ENCODE measurements at places on chromosomes 3 and 15.

DNA sequence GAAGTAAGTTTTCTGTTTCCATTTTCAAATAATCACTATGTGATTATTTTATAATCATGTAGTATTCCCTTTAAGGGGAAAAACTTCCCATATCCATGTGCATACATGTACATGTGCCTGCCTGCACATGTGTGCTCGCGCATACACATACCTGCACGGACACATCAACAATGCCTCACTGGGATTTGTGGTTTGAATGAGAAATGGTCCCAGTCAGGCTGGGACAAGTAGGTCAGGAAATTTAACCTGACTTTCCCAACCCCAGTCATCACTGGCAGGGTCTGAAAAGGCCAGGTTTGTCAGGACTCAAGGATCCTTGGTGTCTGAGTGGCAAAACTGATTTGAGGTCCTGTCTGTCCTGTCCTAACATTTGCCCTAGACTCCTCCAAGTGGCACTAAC lies 109.3 kb upstream of the MRPS22 start:
- DNase-seq, result no peak

- DNase-seq, result peak; percentile 17
Measured at GRCh38 chr15:41017066-41017735, 63.9 kb downstream of the CHAC1 start.

GRCh38 chr3:102415553-102415952 lies 19.3 kb upstream of the ZPLD1 start:
- DNase-seq, result no peak

DNA sequence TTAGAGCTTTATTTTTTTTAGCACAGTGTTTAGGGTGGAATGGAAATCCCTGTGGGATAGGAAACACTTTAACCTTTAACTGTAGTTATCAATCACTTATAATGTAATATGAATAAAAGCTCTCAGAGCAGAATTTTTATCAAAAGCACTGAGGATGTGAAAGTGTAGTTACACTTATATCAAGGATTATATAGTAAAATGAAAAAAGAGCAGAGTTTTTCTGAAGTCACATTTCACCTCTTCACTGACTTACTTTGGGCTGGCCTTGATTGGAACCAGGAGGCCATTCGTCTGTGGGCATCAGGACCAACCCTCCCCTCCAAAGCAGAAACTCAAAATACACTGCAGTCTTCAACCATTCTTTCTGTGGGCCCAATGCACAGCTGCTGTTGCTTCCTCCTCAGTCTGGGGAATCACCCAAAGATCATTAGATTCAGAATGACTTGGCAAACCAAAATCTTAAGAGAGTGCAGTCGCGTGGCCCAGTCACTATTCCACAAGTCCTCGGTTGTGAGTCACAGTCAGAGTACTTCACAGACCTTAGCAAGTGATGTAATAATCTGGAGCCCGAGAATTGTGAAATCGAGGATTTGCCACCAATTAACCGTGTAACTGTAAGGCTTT lies 132.6 kb upstream of the COL8A1 start:
- DNase-seq, result peak; percentile 96

- peak; percentile 98 for DNase-seq
Measured at GRCh38 chr3:133943639-133944141, 48.0 kb upstream of the RAB6B start.

DNA sequence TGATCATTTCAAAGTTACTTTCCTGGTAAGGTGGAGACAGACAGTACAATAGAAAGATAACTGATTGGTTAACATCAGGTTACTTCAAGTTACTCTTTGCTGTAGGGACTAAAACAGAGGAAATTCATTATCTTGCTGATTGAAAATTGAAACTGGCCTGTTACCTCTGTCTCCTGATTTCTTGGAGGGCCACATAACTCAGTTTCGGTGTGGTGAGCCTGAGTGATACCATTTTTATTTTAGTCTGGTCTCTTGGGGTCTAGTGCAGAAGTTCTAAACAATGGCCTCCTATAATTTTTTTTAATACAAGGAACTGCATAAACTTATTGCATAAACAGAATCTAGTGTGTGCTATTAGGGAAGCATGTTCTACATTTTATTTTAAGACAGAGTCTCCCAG lies 1.2 kb upstream of the ICE2 start:
- DNase-seq, result no peak

DNA sequence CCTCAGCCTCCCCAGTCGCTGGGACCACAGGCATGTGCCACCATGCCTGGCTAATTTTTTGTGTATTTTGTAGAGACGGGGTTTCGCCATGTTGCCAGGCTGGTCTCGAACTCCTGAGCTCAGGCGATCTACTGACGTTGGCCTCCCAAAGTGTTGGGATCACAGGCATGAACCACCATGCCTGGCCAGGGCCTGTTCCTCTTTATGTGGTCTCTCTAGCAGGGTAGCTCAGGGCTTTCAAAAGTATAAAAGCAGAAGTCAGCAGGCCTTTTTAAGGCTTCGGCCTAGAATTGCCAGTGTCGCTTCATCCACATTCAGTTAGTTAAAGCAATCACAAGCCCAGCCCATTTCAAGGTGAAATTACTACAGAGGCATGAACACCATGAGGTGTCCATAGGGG lies 7.6 kb downstream of the VHL start:
- no peak for DNase-seq

- DNase-seq, result no peak
Measured at GRCh38 chr15:77810130-77810571, 177.4 kb upstream of the LINGO1 start.

GRCh38 chr3:133934996-133935842 lies 39.5 kb upstream of the RAB6B start:
- DNase-seq, result no peak

DNA sequence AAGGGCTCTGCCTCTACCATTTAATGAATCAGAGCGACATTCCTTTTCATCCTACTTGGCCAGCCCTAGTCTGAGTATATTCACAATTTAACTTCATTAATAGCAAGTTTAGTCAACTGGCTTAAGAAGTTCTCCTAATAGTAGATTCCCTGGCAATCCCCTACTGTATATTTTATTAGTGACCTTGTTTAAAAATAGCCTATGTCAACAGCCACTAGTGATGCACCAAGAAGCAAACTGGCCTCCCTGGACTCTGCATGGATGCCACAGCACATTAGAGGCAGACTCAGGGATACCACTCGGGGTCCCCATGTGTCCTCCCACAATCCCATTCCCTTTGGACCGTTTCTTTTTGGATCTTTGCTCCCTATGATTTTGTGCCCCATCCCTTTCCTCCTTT lies 83.6 kb downstream of the THSD4 start:
- DNase-seq, result peak; percentile 32

GRCh38 chr15:78768096-78768495 lies 43.2 kb downstream of the ADAMTS7 start:
- no peak for DNase-seq

- no peak for DNase-seq
Measured at GRCh38 chr3:47404955-47405790, 24.4 kb downstream of the PTPN23 start.

GRCh38 chr15:29736012-29736743 lies 86.1 kb downstream of the TJP1 start:
- no peak for DNase-seq

GRCh38 chr15:63504979-63505841 lies 817 bp downstream of the USP3 start:
- peak; percentile 51 for DNase-seq

DNA sequence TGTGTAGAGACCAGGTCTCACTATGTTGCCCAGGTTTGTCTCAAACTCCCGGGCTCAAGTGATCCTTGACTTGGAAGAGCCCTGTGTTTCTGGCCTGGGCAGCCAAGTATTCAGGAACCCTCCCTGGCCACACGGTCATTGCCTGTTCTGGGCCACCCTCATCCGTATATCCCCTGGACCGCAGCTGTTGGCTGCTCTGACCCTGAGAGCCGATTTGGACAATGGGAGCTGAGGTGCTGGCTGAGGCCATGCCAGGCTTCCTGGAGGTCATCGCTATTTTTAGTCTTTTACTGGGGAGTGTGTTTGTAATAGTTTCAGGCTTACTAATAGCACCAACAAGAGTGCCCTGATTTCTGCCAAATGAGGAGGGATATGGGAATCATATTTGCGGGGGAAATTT lies 60.7 kb downstream of the ADAMTS7 start:
- no peak for DNase-seq

DNA sequence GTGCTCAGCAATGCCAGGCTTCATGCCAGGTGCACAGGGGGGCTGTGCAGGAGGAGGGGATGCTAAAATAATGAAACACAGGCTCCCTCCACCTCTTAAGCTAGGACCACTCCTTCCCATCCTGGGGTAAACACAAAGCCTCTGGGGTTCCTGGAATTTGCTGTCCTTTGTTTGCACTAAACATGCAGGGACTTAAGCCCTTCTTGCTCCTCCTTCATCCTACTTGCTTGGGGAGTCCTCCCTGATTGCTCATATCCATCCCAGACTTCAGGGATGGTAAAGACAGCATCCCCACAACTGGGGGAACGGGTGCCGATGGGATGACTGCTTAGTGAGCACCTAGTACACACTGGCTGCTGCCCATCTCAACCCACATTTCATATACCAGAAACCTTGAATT lies 5.1 kb downstream of the LINGO1 start:
- no peak for DNase-seq

DNA sequence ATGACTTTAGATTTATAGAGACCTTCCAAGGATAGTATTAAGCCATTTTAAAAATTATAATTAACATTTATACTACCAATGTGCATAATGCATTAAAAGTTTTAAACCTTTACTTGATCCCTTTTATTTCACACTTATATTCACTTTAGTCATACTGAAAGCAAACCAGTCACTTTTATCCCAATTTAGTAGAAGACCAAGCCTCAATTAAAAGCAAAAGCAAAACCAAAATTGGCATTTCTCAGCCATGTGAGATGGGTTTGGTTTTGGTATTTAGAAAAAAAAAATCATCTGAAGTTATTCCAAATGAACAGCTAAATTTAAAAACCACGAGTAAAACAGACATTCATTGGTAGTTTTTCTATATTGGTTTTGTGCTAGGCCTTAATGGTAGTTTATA lies 249.4 kb downstream of the LPP start:
- no peak for DNase-seq
